HAP-1 (cell line): ENCODE measurements at places on chromosomes 13 and 19.
A peak's percentile ranks its signal among the peaks of the same experiment; 100 is the strongest.

DNA sequence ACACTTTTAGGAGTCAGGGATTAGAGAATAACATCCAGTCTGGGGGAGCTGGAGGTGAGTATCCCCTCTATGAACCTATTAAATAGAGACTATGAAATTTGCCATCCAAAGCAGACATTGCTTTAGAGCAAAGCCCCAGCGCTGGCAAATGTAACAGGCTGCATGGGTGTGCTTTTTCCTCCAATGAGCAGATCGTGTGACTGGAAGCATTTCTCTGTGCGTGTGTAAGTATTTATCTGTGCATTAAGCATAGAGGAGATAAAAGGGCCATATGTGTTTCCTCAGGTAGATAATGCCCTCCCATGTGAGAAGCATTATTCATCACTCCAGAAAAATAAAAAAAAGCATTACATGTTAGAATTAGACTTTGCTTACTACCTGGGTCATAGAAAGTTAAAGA lies 924 bp downstream of the TNFSF13B start:
- DNase-seq = no peak

DNA sequence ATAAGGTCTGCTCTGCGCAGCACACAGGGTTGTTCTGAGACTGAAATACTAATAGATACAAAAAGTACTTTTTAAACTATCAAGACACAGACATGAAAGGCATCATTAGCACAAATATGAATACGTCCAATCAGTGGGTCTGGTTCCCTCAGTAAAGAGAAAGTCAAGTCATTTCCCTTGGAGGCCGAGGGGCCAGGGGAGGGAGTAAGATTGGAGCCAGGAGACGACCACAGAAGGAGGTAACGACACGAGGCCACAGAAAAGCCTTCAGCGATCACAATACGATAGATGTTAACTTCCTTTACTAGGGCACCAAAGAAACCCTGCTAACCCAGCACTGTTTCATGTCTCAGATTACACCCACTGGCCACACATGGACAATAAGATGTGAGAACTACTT lies 5.3 kb downstream of the CARS2 start:
- DNase-seq = no peak

- no peak for DNase-seq
Observed at GRCh38 chr19:54029301-54029700, 34.4 kb downstream of the VSTM1 start.

DNA sequence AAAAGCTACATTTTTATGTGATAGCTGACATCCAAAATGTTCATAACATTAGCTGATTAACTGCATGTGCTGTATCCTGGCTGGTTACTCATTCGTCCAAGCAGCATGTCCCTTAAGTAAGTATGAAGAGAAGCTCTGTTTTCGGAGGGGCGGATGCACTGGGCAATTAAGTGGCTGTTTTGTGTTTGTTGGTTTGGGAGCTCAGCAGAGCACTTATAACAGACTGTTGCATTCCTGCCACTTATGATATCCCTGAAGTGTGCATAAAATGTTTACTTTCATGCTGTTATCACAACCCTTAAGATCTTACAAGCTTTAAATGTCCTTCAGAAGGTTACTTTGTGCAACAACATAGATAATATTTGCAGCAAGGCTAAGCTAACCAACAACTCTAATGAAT lies 264.1 kb downstream of the NALCN start:
- no peak for DNase-seq

DNA sequence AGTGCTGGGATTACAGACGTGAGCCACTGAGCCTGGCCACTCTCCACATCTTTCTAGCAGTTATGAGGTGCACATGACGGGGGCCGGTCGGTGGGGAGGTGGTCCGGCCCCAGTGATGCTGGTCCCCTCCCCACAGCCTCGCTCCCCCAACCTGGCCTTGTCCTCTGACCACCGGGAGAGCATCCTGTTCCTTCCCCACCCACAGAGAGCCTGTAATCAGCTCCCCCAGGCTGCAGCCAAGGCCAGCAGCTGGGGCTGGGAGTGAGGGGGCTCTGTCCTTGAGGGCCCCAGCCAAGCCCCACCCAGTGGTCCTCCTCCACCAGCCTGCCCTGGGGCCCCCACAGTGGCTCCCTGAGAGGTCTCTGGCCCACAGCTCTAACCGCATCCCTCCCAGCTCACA lies 3.0 kb upstream of the INSL3 start:
- DNase-seq = no peak

- DNase-seq = no peak
Observed at GRCh38 chr13:70894258-70894657, 786.0 kb upstream of the KLHL1 start.

GRCh38 chr19:13033819-13034611 lies 38.7 kb downstream of the NFIX start:
- DNase-seq = peak; percentile 23

DNA sequence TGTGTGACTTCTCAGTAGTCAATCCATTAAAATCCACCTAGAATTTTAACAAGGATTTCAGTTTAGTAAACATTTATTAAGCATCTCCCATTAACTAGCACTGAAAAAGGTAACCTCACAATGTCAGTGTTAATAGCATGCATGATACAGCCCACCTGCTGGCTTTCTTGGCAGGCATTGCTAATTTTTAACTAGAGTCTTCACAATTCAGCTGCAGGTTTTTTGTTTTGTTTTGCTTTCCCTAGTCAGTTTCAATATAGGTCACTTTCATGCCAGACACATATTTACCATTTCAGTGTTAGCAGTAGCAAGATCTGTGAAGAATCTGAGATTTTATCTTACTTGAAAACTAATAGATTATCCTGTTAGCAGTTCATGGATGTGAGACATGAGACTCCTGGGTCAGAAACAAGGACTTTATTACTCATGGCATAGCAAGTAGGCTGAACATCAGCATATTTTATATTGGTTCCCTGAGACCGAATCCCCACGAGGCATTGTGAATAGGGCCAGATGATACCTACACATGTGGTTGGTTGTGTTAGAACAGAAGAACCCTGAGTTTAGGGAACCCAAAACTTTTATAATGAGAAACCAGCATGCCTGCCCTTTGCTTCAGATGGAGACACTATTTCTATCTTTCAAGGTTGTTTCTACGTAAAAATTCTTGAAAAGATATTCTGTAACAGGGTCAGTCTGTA lies 198.0 kb upstream of the HTR2A start:
- DNase-seq = no peak

DNA sequence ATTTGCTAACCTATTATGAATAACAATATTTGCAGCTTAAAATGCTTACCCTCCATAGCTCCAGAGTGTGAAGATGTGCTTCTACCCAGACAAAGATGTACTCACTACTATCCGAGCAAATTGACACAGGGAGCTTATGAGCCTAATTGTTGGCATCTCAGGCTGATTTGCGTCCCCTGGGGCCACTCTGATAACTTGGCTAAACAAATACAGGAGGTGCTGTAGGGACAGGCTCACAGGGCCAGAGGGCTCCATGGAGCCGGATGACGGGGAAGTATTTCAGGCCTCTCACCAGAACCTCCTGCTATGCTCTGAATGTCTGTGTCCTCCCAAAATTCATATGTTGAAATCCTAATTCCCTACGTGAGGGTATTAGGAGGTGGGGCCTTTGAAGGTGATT lies 26.7 kb upstream of the C19orf12 start:
- DNase-seq = no peak

- DNase-seq = no peak
Observed at GRCh38 chr13:114005206-114005724, 31.4 kb upstream of the C13orf46 start.

DNA sequence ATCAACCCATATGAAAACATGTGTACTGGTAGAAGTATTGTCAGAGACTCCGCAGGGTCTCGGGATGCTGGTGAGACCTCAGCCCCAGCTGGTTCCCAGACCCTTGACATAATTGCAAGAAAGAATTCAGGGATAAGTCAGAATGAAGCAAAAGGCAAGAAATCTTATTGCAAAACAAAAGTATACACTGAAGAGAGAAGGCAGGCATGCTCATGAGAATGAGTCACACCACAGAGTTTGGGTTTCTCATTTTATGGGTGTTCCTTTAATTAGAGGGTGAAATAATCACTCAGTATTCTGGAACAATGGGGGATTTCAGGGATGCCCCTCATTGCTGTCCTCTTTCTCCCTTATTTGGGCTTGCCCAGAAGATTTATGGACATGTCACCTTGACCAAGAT lies 1423.8 kb upstream of the MIR17HG start:
- DNase-seq = no peak

- DNase-seq = no peak
Observed at GRCh38 chr13:41649659-41650058, 192.3 kb downstream of the RGCC start.

GRCh38 chr19:8025316-8025715 lies 19.9 kb upstream of the ELAVL1 start:
- DNase-seq = no peak

DNA sequence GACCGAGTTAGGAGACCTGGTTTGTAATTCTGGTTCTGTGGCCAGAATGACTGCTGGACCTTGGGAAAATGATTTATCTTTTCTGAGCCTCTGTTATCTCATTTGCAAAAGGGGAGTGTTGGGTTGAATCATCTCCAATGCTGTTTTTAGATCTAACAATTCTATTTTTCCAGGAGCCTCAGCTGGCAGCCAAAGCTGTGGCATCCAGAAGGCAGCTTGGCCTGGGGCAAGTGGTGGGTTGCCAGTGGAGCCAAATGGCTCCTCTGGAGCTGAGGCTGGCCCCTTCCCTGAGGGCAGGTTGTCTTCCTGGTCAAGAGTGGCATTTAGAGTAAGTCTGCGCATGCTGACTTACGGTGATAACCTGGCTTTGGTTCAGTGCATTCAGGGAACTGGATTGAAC lies 21.3 kb downstream of the B3GLCT start:
- DNase-seq = no peak

DNA sequence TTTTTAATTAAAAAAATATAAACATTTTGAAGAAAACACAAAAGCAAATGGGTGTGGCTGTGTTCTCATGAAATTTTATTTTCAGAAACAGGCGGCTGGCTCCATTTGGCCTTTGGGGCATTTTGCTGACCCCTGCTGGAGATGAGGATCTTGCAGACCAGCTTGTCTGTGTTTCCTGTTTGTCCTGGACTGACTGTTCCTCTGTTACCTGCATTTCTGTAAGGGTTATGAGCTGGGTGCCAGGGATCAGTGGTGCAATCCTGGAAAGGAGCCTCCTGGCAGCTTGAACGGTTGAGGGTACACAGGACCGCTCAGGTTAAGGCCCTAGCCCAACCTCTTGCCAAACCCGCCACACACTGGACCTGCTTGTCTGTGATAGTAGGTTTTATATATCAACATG lies 49.9 kb downstream of the ZNF787 start:
- DNase-seq = no peak

DNA sequence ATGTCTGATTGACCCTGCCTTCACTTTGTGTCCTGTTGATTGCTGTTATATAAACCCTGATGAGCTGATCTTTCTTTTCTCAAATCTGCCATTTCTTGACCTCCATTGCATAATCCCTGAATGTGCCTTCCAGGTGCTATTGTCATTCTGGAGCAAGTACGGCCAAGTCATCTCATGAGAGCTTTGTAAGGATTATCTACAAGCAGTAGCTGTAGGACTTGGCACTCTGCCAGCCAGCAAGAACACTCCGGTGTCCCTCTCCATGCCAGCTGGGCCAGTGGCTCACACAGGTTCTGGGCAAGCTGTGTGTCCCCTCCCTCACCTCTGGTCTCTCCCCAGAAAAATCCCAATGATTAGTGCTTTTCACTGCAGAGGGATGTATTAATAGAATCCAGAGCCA lies 348.1 kb downstream of the FOXO1 start:
- peak; percentile 83 for DNase-seq

DNA sequence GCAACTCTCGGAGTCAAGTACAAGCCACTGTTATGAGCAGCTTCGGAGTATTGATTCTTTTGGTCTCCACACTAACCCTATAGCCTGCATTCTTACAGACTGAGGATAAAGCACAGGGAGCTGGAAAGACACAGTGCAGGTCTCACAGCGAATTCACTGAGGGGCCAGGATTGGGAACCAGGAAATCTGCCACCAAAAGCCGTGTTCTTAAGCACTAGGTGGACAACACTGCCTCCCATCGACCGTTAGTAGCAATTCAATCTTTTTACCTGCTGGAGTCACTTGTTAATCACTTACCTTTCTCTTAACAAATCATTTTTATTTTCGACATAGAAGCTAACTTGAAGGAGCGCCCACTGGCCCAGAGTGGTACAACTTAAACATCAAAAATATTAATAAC lies 6.3 kb downstream of the PMIS2 start:
- DNase-seq = peak; percentile 7

- no peak for DNase-seq
Observed at GRCh38 chr13:113918981-113919701, 54.7 kb downstream of the C13orf46 start.

DNA sequence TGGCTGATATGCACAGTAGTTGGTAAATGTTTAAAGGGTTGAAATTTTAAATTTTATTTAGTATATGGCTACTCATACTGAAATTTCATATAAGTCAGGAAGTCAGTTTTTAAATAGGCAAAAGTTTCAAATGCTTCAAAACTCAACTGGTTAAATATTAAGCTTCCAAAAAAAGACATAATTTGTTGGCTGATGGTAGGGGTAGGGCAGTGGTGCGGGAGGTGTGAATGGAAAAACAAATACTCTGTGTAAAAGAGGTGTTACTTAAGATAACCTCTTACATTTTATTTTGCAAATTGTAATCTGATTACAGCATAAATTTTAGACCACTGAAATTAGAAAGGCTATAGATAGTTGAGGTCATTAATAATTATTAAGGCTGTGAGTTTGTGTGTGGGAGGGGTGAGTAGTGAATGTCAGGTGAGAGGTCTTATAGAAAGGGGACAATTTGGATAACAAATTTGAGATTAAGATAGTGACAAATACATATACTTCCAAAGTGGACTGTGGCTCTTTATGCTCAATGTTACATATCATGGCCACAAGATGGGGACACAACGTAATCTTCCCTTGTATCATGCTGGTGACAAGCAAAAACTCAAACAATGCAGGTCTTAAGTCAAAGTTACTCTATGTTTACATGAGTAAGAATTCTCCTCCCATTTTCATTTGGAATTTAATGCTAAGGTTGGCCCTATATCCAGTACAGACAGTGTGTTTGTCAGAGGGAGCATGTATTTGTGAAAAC lies 36.6 kb upstream of the OXGR1 start:
- DNase-seq = peak; percentile 20

DNA sequence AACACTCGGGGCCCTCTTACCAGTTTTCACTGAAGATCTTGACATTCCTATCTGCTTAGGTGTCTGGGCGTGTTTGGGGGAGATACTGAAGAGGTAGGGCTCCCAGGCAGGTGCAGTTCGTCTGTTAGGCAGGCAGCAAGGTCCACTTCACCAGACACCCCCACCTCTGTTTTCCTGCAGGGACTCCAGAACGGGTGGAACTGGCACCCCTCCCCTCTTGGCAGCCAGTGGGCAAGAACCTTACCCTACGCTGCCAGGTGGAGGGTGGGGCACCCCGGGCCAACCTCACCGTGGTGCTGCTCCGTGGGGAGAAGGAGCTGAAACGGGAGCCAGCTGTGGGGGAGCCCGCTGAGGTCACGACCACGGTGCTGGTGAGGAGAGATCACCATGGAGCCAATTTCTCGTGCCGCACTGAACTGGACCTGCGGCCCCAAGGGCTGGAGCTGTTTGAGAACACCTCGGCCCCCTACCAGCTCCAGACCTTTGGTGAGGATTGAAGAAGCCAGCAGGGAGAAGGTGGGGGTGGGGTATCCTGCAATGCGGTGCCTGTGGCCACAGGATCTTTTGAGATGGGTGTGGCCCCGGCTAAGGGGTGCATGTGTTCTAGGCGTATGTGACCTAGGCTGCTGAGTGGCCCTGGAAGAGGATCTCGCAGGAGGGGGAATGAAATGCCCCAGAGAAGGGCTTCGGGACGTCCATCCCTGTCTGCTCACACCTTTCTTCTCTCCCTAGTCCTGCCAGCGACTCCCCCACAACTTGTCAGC lies 3.3 kb upstream of the ICAM4 start:
- peak; percentile 10 for DNase-seq

GRCh38 chr19:33375156-33375836 lies 1.8 kb downstream of the CEBPG start:
- DNase-seq = no peak

- no peak for DNase-seq
Observed at GRCh38 chr19:50896591-50897190, 14.5 kb downstream of the KLK4 start.
